ENCODE measurements at places on chromosomes 2 and 18.

- no peak for DNase-seq
Measured at GRCh38 chr2:56047136-56047535, 123.6 kb upstream of the EFEMP1 start.

- DNase-seq, result no peak
Measured at GRCh38 chr2:42114091-42114490, 55.1 kb upstream of the EML4 start.

DNA sequence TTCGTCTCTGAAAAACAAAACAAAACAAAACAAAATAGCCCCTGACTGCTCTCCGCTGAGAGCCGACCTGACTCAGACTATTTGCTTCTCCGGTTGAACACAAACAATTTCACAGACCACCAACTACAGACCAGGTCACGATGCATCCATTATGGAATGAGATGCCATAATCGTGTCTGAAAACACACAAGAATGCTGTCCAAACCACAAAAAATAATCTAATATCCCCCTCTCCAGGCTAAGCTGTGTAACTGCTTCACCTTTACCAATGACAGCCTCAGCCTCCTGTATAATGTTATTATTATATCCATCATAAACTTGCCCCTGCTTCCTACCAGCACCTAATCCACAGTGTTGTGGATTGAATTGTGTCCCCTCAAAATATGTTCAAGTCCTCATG, 114.7 kb downstream of the DNAH6 start:
- peak; percentile 12 for DNase-seq

GRCh38 chr2:139514951-139515350, 734.8 kb upstream of the NXPH2 start:
- DNase-seq, result no peak

- no peak for DNase-seq
Measured at GRCh38 chr2:114545052-114545451, 102.6 kb downstream of the DPP10 start.

DNA sequence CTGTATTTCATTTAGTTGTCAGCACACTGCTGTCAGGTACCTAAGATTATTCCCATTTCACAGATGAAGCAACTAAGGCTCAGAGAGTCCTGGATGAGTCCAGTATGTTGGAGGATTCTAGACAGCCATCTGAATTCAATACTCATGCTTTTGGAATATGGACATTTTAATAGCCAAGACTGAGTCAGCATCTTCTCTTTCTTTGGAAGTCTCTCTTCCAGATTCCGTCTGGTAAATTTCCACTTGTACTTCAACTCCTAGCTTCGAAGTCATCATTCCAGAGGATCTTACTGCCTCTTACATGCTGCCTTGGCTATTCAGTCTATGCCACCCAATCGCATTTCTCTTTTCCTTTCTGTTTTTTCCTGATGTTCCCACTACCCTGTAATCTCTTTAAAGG, 40.6 kb downstream of the INSIG2 start:
- DNase-seq, result no peak

DNA sequence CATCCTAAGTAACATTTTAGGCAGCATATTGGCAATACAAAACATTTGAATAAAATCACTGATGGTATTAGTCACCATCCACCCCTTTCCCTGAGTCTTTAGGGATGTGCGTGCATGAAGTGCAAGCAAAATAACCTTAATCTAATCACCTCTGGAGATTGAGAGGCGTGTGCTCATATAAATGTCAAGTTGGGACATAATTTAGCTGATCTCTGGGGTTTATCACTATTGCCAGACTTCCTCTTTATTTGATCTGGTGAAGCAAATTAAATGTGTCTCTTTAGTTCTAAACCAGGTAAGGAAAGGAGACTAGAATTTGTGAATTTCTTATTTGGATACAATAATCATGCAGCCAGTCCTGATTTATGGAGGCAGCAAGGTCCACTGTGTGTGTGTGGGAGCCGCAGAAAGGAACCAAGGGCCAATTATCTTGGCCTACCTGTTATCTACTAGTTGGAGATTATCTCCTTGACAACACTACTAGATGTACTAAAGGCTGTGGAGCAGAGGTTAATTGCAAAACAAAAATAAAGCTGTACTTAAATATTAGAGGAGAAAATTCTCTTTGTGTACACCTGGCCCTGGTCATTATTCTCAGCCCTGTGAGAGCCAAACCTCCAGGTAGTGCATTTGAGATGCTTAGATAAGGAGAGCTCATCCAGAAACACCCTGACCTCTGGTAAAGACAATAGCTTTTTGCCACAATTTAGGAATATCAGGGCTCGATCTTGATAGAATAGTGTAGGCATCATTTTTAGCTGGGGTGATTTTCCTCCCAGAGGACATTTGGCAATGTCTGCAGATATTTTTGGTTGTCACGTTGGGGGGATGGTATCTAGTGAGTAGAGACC, 78.2 kb downstream of the HRH4 start:
- DNase-seq, result no peak

DNA sequence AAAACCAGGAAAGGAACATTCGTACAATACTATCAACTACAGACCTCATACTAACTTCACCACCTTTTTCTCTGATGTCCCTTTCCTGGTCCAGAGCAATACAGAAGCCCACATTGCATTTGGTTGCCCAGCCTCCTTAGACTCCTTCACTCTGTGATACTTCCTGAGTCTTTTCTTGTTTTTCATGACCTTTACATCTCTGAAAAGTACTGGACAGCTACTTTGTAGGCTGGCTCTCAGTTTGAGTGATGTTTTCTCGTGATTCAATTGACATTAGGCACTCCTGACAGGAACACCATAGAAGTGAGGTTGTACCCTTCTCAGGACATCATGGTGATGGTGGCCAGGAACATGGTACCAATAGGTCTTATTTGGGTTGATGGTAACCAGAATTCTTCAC, 185.9 kb upstream of the SLC39A10 start:
- no peak for DNase-seq

DNA sequence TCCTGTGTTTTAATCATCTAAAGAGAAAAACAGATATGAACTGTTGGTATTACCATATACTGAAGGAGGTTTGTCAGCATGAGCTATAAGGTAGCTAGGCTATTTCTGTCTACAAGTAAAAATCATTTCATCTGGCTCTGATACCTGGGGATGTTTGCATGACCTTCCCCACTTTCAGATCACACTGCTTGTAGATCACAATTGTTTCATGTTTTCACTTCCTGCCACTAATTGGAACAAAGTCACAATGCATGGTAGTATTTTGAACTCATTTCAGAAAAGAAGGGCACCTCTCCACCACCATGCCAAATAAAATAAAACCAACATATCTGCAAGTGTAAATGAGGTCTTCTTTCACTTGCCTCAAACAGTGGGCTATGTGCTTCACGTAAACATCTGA, 37.8 kb downstream of the NYAP2 start:
- DNase-seq, result no peak

DNA sequence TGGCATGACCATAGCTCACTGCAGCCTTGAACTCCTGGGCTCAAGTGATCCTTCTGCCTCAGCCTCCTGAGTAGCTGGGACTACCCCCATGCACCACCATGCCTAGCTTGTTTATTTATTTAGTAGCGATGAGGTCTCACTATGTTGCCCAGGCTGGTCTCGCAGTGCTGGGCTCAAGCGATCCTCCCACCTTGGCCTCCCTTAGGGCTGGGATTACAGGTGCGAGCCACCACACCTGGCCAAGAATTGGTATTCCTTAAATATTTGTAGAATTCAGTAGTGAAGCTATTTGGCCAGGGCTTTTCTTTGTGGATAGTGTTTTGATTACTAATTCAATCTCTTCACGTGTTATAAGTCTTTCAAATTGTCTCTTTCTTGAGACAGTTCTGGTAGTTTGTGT, 56.0 kb downstream of the ODC1 start:
- DNase-seq, result no peak

GRCh38 chr2:233044974-233045605, 12.6 kb downstream of the NEU2 start:
- DNase-seq, result no peak

GRCh38 chr2:142974288-142975024, 97.0 kb downstream of the KYNU start:
- DNase-seq, result no peak

DNA sequence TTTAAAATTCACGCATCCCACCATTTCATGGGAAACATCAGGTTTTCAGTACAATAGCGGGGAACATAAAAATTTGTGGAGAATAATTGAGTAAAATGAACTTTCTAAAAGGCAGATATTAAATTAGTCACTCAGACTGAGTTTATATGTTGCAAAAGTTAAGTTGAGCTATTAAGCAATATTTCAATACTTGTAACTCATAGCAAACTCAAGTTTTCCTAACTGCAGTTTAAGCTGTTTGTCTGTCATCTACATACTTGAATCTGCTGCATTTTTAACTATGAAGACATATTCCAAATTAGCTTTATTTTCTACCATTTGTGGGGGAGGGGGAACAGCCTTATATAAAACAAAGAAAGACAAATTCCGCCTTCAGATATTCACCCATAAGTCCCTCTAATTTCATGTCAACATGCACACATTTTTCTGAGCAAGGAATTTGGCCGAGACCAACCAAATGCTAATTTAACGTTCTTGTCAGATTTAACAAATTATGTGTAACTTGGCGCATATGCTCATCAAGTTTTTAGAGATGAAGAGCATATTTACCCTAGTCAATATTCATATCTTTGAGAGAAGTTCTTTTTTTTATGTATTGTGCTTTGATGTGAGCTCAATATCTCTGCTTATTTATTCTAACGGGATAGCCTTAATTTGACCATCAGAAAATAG, 462.9 kb downstream of the TXNL1 start:
- no peak for DNase-seq

- DNase-seq, result no peak
Measured at GRCh38 chr2:71928734-71929481, 218.8 kb downstream of the CYP26B1 start.

- no peak for DNase-seq
Measured at GRCh38 chr2:143482316-143482715, 353.1 kb downstream of the ARHGAP15 start.

GRCh38 chr2:29662861-29663260, 258.5 kb downstream of the ALK start:
- no peak for DNase-seq

DNA sequence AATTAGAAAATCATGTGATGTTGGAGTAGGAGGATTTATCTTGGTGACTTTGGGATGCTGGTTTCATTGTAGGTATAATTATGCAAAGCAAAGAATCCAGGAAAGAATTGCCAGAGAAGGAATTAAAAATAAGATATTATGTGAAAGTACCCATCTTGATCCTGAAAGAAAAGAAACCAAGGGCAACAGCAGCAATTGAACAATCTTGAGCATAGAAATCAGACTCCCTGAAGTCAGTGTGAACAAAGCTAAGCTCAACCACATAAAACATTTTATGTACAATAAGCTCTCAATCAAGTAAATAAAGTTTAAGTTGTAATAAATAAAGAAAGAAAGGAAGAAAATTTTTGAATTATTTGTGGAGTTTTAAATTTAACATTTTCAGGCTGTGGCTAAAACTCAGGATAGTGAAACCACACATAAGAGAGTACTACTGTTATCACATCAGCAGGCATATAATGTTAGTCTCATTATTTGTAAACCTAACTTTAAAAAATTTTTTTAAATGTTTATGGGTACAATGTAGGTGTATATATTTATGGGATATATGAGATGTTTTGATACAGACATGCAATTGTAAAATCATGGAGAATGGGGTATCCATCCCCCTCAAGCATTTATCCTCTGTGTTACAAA, 32.8 kb upstream of the GPR55 start:
- DNase-seq, result no peak

DNA sequence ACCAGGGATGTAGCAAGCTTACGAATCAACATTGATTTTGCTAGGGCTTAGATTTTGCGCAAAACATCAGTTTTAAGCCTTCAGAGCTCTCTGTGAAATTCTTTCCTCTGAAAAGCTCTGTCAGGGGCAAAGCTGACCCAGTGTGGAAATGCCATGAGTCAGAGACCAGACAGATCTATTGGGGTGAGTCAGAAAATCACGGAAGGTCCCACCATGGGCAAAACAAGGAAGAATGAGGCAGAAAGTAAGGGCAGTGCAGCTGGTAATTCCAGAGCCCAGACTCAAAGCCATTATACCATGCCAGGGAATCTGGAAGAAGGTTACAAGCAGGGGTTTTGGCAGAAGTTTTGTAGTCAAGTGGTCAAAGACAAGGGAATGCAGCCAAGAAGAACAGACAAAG, 256.6 kb upstream of the CTAGE1 start:
- no peak for DNase-seq

- no peak for DNase-seq
Measured at GRCh38 chr18:23487738-23488570, 15.4 kb upstream of the RMC1 start.

DNA sequence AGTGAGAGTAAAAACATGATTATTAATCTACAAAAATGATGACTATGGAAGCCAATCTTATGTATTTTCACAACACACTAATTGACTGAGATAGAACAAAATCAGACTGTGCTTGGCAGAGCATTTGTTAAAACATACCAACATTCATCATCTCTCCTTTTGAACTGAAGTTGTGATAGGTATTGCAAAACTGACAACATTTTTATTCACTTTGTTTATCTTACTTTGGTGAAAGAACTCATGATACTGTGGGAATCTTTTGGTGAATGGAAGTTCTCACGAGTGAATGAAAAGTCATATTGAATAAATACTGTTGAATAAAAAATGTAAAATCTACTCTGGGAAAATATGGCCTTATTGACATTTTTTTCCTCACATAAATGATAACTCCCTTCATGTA, 1430.2 kb upstream of the PIK3C3 start:
- no peak for DNase-seq

DNA sequence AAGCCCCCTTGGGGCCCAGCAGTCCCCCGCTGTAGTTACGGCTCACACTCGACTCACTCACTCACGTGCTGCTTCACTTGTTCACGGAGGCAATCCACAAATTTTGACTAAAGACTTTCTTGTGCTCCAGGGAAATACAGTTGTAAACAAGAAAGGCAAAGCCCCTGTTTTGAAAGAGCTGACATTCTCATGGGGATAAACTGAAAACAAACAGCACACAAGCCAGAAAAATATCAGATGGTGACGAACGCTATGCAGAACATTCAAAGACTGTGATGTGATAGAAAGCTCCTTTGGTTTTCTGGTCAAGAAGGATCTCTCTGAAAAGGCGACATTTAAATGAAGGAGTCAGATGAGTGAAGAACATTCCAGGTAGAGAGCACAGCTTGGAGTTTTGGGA, 385.3 kb upstream of the SMIM21 start:
- DNase-seq, result no peak

DNA sequence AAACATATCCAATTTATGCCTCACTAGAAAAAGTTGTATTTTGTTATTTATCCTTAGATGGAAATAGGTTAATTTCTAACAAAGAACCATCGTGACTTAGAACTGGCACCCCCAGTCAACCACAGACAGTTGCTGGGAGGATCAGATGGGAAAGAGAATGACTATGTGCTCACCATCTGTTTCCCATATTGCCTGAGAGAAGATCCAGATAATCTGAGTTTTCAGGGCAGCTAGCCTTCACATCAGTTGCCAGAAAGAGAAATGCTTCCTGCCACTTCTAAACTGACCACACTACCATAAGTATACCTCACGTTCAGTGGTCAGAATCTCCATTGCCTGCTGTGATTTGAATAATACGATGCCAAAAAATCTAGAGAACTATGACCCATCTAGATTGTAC, 28.4 kb upstream of the NEB start:
- no peak for DNase-seq

Measured in midbrain (tissue), 1 donor.